Esophagus squamous epithelium (tissue), 5 donors: ENCODE measurements at places on chromosomes 16 and 17.

- DNase-seq, result no peak
These were observed 9.8 kb downstream of the TP53 start for GRCh38 chr17:7677388-7678067.

GRCh38 chr17:81563861-81564586, 11.9 kb upstream of the FAAP100 start:
- no peak for DNase-seq

DNA sequence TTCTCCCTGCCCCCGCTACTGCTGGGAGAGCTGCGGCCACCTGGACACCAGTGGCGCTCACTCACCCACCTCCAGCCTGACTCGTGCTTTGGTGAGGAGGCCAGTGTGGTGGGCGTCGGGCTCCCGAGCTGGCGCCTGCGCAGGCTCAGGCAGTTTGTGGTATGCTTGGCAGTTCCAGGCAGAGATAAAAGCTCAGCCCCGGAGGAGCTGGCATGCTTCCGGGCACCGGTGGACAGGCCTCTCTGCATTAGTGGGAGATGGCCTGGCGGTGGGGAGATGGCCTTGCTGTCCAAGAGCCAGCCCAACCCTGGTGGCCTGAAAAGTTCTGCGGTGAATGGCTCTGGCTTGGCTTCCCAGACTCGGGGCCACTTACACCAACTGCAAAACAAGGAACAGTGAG, 4.1 kb downstream of the ADGRG1 start:
- DNase-seq, result no peak

GRCh38 chr16:60485872-60486489, 1550.3 kb downstream of the CDH8 start:
- no peak for DNase-seq

DNA sequence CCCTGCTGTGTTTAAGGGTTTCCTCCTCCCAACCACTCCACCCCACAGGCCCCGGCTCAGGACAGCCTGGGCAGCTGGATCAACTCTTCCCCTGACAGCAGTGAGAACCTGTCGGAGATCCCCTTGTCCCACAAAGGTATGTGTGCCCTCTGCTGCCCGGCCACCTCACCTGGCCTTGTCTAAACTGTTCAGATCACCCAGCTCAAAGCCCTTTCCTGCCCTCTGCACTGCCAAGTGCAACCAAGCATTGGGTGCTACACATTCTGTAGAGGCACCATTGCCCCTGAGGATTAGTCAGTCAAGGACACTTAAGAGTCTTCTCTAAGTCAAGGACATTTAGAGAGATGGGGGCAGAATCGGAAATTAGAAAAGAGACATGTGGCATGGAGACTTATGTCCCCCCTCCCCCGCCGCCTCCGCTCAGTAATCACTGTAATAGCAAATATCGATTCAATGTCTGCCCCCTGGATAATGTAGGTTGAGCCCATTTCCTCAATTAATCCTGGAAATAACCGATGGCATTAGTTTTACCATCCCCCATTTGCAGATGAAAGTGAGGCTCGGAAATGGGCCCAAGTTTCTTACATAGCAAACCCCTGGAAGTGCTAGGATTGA, 8.1 kb downstream of the BTBD17 start:
- no peak for DNase-seq

DNA sequence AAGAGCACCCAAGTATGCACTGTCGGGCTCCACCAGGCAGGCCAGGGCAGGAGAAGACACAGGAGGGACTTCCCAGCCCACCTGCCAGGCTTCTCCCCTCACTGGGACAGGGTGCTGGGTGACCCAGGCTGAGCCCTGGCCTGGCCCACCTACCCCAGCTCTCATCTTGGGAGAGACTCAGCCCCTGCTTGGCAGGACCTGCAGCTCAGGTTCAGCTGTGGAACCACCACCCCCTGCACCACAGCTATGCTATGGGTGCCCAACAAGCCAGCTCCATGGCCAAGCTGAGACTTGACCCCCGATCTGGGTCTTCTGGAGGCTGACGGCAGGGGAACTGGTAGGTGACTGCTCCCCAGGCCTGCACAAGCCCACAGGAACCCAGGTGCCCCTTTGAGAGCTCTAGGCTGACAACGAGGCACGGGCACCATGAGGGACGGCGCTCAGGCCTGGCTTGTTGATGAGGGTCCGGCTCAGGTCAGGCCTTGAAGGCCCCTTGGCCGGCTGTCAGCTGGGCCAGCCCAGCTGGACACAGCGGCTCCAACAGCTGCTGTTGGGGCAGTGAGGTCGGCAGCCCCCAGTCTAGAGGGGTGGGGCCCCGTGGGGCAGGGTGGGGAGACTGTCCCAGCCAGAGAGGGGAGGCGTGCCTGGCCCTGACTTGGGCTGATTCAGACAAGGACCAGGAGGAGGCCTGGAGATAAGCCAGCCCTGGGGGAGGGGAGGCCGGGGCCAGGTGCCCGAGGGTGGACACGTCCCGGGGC, 4.6 kb downstream of the RPUSD1 start:
- no peak for DNase-seq

GRCh38 chr16:51418258-51418657, 267.2 kb upstream of the SALL1 start:
- DNase-seq, result no peak

DNA sequence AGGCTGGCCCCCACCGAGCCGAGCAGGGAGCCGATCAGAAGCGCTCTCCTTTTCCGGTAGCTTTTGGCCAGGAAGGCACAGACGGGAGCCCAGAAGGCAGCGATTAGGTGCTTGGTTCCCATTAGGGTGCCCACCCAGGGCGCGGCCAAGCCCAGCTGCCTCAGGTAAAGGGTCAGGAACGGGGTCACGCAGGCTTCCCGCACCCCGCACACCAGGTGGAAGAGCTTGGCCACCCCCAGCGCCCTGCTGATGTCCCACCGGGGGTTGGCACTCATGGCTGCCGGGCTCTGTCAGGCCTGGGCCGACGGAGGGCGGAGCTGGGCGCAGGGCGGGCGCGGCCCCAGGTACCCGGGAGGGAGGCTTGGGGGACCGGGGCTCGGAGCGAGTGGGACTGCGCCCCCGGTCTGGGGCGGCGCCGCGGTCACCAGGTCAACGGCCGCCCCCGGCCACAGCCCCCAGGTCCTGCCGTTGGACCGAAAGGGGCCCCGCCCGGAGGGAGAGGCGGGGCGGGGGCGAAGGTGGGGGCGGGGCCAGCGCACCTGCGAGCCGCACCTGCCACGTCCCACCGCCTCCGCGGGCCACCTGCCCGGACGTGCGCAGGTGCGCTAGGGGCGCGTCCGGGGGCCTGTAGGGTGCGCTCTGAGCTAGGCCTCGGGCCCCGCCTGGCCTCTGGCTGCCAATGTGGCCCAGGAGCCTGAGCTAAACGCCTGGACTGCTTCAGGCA, at the start of gene MFSD6L:
Gene MFSD6L (minus strand): TSS at position 520 of the 724 bp plus-strand sequence. CDS start 245 bp downstream, at position 275.
- DNase-seq, result no peak

DNA sequence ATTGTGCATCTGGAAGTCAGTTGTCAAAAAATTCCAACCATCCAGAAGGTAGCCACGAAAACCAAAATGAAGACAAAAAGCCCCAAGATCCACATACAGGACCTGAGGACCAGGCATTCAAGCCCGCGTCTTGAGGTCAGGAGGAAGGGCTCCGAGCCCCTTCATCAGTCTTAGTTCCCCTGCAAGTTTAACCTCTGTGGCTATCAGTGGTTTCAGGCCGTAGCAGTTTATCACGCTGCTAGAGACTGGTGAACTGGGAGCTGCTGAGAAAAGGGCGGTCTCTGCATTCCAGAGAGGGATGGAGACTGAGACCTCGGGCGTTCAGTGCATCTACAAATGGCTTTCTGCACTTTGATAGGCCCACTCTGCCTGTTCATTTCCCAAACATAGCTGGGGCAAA, 70.6 kb downstream of the IRF8 start:
- no peak for DNase-seq

DNA sequence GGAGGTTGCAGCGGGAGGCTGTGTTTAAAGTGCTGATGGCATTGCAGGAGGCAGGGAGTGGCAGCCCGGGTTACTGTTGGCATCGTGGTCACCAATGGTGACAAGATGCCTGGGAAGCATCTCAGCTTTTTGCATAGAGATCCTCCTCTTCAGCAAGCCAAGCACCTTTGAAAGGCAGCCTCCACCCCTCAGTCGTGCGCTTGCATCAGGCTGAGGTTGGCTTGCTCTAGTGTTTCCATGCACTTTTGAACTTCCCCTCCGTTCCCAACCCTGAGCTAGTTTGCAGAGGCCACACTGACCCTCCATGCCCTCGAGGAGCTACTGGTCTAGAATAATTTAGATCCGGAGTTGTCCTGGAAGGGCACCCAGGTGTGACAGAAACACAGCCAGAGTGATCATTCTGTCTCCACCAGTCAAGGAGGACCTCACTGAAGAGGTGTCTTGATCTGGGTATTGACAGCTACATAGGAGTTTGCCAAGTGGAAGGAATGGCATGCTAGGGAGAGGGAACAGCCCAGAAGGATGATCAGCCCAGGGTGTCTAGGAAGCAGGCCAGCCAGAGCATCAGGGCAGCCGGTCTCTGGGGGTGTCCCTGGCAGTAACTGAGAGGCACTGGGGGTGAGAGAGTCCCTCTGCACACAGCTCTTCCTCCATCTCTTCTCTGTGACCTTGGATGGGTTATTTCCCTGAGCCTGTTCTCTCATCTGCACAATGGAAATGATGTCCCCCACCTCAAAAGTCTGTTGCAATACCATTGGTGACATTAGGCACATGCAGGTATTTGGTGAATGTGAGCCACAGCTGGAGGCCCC, 7.7 kb downstream of the BEAN1 start:
- DNase-seq, result no peak

DNA sequence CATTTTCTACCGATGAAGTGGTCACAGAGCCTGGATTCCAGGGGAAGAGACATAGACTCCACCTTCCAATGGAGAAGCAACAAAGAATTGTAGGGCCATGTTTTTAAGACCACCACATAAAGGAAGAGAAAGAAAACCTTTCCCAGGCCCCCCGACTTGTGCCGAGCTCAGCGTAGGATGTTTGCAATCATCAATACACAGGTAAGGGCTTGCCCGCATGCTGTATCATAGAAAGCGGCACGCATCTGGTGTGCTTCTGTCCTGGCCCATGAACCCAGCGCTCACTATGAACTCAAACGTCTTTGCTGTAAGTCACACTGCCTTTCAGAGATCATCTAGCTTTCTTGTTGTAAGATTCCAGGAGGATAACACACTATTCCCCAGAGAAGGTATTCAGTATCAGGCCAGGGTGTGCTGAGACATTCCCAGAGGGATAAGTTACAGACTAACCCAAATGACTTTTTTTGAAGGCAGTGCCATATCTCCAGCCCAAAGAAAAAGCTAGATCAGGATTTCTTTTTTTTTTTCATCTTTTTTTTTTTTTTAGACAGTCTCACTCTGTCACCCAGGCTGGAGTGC, 79.5 kb upstream of the RPL38 start:
- DNase-seq, result no peak

- no peak for DNase-seq
These were observed 56.4 kb downstream of the MPRIP start for GRCh38 chr17:17098551-17099179.

DNA sequence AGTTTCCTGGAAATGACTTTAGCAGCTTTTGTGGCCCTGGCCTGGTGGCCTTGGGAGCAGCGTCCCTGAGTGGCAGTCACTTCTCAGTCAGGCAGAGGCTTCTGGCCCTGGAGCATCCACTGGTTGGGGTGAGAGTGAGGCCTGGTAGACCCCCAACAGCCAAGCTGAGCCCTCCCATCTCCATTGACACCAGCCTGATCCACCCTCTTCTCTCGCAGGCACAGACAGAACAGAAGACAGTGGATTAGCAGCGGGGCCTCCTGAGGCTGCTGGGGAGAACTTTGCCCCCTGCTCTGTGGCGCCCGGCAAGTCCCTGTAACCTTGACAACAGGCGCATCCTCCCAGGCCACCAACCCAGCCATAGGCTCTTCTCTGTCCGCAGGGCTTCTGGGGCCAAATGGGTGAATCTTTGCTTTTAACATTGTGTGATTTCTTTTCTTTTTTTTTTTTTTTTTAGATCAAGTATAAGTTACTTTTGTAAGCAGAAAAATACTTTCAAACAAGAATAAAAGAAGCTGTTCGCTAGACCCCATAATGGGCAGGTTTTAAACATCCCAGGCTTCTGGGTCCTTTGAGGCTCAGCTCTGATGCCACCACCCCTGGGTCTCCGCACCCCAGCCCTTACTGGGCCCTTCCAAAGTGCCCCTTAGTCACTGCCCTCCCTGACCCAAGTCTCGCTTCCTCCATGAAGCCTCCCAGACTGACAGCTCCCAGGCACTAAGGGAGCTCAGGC, 12.7 kb upstream of the FLYWCH1 start:
- no peak for DNase-seq

DNA sequence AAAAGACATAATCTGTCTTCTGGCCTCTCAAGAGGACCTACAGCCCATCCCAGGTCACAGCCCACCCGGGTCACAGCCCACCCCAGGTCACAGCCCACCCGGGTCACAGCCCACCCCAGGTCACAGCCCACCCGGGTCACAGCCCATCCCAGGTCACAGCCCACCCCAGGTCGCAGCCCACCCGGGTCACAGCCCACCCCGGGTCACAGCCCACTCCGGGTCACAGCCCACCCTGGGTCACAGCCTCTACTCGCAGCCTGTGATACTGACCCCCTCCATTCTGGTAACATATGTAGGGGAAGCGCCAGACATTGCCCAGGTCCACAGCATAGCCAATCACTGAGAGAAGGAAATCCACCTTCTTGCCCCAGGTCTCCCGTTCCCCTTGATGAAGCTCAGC, 14.2 kb downstream of the SLC6A4 start:
- no peak for DNase-seq

- DNase-seq, result peak; percentile 23
These were observed at the start of gene PIGL for GRCh38 chr17:16217002-16217635. Gene PIGL, plus strand, starts transcription at chr17:16217210. Its CDS starts 17 bp downstream, at chr17:16217227.

- DNase-seq, result no peak
These were observed 41.1 kb upstream of the TANGO6 start for GRCh38 chr16:68802190-68802589.

GRCh38 chr17:511833-512251, 159.2 kb upstream of the RPH3AL start:
- DNase-seq, result no peak

DNA sequence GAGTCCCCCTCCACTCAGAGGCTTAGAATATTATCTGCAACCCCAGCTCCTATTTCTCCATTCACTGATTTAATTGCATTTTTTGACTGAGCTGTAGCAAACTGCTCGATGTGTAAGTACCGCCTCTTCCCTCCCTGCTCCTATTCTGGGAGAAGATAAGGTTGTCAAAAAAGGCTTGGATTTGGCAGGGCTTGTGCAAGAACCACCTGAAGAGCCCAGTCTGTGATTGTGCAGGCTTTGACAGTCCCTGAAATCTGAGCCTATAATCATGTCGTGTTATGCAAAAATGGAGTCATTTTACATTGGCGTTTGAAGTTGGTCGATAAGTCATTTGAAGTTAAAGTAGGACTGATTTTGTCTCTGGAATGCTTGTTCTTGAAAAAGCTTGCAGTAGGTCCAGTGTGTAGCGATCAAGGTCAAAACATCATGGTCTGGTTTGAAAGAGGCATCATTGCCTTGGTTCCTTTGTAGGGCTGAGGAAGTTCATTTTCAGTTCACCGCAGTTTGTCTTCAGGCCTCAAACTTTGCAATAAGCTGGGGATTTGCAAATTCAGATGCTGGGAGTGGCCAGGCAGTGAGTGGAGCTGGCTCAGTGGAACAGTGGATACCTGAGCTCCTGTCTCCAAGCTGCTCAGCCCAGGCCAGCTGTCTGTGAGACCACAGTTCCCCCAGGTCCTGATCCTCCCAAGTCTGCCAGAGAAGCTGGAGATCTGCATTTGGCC, 68.8 kb downstream of the KATNIP start:
- DNase-seq, result no peak

GRCh38 chr16:77827032-77827431, 38.7 kb downstream of the VAT1L start:
- DNase-seq, result no peak
